ENCODE measurements at places on chromosomes 16 and 17.

DNA sequence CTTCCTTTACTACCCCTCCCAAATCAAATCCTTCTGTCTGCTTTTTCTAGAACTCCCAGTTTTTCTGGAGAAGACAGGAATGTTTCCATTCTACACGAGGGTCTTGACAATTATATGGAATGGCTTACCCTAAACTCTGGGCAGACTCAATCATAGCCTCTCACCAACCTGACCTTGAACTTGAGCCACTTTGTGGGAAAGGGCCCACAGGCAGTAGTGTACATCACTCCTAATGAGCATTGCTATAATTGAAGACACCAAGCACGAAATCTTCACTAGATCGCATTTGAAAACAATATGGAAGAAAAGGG lies 1.6 kb upstream of the HOXB13 start:
- no peaks in the 10 kb centered on the region for H3K36me3 ChIP-seq
- no peak overlapping the region for H3K27ac ChIP-seq
- ATAC-seq = no peak

- H3K27me3 ChIP-seq = no peaks in the 10 kb centered on the region
- ATAC-seq = no peak
- no peaks in the 10 kb centered on the region for H3K36me3 ChIP-seq
- H3K4me1 ChIP-seq = peaks cover 16% of the 10 kb centered on the region
- H3K4me3 ChIP-seq = peak overlapping the region; percentile 34
Observed at GRCh38 chr16:50369133-50369804, 481 bp upstream of the BRD7 start.

- H3K27ac ChIP-seq = no peak overlapping the region
- H3K4me3 ChIP-seq = no peak overlapping the region
- H3K4me1 ChIP-seq = no peaks in the 10 kb centered on the region
Observed at GRCh38 chr17:8056976-8057625, 18.2 kb downstream of the ALOX15B start.

- no peak overlapping the region for H3K4me3 ChIP-seq
- no peaks in the 10 kb centered on the region for H3K4me1 ChIP-seq
- H3K36me3 ChIP-seq = no peaks in the 10 kb centered on the region
Observed at GRCh38 chr16:68764862-68765261, 27.8 kb downstream of the CDH1 start.

GRCh38 chr16:86387468-86388440 lies 122.6 kb upstream of the FOXF1 start:
- H3K4me1 ChIP-seq = peaks cover 8% of the 10 kb centered on the region
- H3K4me3 ChIP-seq = no peak overlapping the region
- no peaks in the 10 kb centered on the region for H3K27me3 ChIP-seq
- no peaks in the 10 kb centered on the region for H3K36me3 ChIP-seq
- ATAC-seq = no peak

- H3K27ac ChIP-seq = no peak overlapping the region
- ATAC-seq = no peak
- no peak overlapping the region for H3K4me3 ChIP-seq
Observed at GRCh38 chr16:49970797-49971431, 54.1 kb upstream of the CNEP1R1 start.

GRCh38 chr17:41813699-41814124 lies 908 bp downstream of the FKBP10 start:
- ATAC-seq = no peak
- no peaks in the 10 kb centered on the region for H3K27me3 ChIP-seq
- H3K4me1 ChIP-seq = peaks cover 53% of the 10 kb centered on the region
- H3K36me3 ChIP-seq = peaks cover 8% of the 10 kb centered on the region
- H3K4me3 ChIP-seq = no peak overlapping the region

DNA sequence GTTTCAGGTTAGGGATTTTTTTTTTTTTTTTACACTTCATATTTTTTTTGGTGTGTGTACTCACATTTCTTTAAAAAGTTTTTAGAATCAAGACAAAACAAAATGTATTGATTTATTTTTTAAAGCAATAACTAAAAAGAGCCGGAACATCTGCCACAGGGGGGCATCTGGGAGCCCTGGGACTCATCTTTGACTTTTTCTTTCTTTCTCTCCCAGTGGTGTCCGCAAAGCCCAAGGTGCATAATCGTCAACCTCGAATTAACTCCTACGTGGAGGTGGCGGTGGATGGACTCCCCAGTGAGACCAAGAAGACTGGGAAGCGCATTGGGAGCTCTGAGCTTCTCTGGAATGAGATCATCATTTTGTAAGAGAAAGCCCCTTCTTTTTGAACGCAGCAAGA lies 36.3 kb downstream of the WWP2 start:
- H3K27me3 ChIP-seq = no peaks in the 10 kb centered on the region
- peaks cover 44% of the 10 kb centered on the region for H3K36me3 ChIP-seq
- H3K27ac ChIP-seq = no peak overlapping the region
- ATAC-seq = no peak

DNA sequence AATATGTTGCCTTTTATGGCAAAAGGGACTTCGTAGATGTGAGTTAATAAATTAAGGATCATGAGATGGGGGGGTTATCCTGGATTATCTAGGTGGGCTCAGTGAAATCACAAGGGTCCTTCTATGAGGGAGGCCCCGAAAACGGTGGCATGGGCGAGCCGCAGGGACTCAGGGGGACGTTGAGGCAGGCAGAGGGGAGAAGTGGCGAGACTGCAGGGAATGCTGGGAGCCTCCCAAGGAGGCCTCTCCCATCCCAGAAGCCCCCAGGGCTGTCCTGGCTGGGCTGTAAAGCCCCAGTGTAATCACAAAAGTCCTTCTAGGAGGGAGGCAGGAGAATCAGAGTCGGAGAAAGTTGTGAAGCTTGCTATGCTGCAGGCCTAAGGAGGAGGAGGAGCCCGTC lies 35.0 kb downstream of the ITGAE start:
- no peak for ATAC-seq
- no peak overlapping the region for H3K4me3 ChIP-seq
- H3K27ac ChIP-seq = no peak overlapping the region
- H3K4me1 ChIP-seq = no peaks in the 10 kb centered on the region

DNA sequence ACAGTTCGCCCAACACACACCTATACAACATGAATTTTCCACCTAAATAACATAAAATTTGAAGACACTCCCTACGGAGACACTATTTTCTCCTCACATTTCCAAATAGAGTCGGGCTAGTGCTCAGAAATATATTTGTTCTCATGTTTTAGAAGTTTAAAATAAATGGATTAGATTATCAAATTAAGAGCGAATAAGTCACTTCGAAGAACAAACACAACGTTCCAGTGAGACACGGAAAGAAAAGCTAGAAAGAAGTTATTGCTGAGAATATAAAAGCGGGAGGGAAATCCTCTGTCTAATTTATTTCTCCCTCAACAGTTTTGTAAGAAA lies 2.0 kb upstream of the HS3ST3B1 start:
- no peaks in the 10 kb centered on the region for H3K36me3 ChIP-seq
- H3K27me3 ChIP-seq = peaks cover 87% of the 10 kb centered on the region
- peak overlapping the region; percentile 72 for H3K4me3 ChIP-seq

- peak overlapping the region; percentile 73 for H3K4me3 ChIP-seq
- no peaks in the 10 kb centered on the region for H3K27me3 ChIP-seq
- peak overlapping the region; percentile 98 for H3K27ac ChIP-seq
- no peak for ATAC-seq
- H3K4me1 ChIP-seq = peaks cover 67% of the 10 kb centered on the region
Observed at GRCh38 chr16:29812754-29813643, 1.0 kb downstream of the PRRT2 start.

- H3K27me3 ChIP-seq = no peaks in the 10 kb centered on the region
- H3K36me3 ChIP-seq = no peaks in the 10 kb centered on the region
- H3K4me1 ChIP-seq = peaks cover 44% of the 10 kb centered on the region
- ATAC-seq = no peak
- no peak overlapping the region for H3K4me3 ChIP-seq
- no peak overlapping the region for H3K27ac ChIP-seq
Observed at GRCh38 chr16:3770530-3770929, 53.2 kb upstream of the TRAP1 start.

DNA sequence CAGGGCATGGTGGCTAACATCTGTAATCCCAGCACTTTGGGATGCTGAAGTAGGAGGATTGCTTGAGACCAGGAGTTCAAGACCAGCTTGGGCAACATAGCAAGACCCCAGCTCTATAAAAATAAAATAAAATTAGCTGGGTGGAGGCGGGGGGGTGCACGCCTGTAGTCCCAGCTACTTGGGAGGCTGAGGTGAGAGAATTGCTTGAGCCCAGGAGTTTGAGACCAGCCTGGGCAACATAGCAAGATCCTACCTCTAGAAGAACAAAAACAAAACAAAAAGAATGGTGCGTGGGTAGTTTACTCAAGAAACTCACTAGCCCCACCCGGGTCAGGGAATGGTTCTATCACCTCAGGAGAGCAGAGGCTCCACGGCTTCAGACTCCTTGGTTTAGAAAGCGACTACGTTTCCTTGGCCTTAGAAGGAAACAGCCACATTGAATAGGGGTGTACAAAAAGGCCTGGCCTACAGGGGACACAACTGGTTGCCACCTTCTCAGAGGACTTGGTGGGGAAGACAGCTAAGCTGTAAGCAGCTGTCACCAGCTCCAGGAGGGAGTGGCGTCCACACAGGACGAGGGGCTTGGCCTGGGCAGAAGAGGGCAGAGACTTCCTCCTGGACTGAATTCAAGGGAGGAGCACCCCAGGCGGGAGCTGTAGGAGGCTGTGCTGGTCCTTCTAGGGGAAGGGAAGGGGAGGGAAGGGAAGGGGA lies 716 bp downstream of the TK1 start:
- peak; percentile 14 for ATAC-seq
- H3K4me1 ChIP-seq = peaks cover 78% of the 10 kb centered on the region
- H3K36me3 ChIP-seq = peaks cover 5% of the 10 kb centered on the region

DNA sequence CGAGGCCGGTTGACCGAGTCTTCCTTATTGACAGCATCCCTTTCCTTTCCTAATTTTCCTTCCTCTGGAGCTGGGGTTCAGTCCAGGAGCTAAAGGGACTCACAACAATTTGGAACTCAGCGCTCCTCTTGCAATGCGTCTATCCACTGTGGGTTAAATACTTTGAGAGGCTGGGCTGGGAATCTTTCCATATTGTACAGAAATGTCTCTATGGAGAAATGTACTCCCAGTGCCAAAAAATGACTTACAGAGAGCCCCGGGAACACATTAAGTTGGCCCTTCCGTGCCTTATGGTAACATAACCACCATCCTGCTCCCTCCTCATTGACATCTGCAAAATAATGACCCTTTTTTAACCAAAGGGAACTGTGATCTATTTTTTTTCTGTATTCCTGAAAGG lies 192.8 kb downstream of the FTO start:
- no peak overlapping the region for H3K27ac ChIP-seq
- H3K4me3 ChIP-seq = no peak overlapping the region
- H3K4me1 ChIP-seq = peaks cover 51% of the 10 kb centered on the region
- no peak for ATAC-seq
- H3K27me3 ChIP-seq = no peaks in the 10 kb centered on the region

Measured in gastroesophageal sphincter (tissue), 4 donors.